Stimulated activated CD4-positive, alpha-beta T cell treated with anti-CD3 and anti-CD28 coated beads, TNF-alpha, amount 100 ng/mL, for 1 hour (primary cell): ENCODE measurements at places on chromosomes 7 and 10.

DNA sequence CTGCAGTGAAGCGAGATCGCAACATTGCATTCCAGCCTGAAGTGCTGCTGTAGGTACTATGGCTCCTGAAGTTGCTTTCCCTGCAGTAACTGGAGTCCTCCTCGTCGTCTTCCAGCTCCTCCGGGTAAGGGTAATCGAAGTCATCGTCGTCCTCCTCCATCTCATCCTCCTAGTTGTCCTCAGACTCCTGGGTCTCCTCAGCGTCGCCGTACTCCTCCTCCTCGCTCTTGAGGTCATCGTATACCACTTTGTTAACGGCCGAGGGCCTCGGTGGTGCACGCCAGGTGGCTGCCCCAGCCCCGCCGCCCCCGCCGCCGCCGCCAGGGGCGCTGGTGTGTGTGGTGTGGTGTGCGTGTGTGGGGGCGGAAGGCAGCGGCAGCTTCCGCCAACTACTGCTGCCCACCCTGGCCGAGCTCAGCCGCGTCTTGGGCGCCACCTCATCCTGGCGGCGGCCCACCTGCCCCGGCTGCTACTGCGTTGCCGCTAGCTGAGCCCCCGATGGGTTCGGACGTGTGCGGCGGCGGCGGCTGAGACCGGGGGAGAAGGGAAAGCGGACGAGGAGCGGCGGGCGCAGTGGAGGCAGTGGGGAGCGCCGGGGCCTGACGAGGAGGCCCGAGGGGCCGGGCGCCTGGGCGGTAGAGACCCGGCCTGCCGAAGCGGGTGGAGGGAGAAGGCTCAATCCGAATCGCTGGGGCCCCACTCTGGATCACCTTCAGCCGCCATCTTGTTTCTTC, 11.8 kb upstream of the ACBD5 start:
- peak; percentile 59 for DNase-seq

DNA sequence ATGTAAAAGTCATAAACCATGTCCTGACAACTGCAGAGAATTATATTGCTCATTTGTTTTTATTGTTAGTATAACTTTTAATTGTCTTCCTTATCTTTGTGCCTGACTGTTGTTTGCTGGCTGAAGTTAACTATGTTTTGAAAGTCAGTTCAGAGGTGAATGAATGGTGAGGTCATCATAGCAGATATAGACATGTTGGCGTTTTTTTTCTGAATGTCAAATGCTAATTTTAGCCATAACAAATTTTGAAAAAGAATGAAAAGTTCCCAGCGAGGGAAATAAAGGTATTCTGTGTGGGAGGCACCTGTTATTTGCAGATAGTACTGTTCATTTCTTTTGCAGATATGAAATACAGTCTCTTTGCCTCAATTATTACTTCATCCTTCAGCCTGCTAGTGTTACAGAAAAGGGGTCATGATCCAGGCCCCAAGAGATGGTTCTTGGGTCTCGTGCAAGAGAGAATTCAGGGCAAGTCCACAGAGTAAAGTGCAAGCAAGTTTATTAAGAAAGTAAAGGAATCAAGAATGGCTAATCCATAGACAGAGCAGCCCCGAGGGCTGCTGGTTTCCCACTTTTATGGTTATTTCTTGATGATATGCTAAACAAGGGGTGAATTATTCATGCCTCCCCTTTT, 96.5 kb downstream of the CAMK1D start:
- no peak for DNase-seq

- DNase-seq: peak; percentile 49
These were observed 1.4 kb downstream of the MYO1G start for GRCh38 chr7:44977304-44977958.

- no peak for DNase-seq
These were observed 89.0 kb upstream of the CACUL1 start for GRCh38 chr10:118843647-118844265.

- DNase-seq: no peak
These were observed 248.9 kb downstream of the COBL start for GRCh38 chr7:51067757-51068156.

DNA sequence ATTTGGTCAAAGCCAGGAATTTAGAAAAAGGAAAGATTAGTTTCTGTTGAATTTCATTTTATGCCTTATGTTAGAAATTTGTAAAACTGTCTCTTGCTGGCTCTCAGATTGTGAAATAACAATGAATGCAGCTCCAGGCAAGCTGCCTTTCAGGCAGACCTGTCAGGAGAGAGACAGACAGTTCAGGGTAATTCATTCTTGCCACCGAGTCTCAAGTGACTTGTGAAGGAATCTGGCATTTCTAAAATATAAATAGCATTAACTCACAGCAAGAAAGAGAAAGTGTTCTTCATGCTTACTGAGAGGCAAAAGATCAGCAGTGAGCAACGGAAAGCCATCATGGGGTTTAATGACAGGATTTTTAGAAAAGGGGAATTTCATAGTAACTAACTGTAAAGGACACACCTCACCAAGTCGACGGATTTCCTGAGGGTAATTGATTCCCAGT, 442.3 kb upstream of the AKR1E2 start:
- no peak for DNase-seq

- no peak for DNase-seq
These were observed 16.3 kb upstream of the CHST12 start for GRCh38 chr7:2386964-2387669.

DNA sequence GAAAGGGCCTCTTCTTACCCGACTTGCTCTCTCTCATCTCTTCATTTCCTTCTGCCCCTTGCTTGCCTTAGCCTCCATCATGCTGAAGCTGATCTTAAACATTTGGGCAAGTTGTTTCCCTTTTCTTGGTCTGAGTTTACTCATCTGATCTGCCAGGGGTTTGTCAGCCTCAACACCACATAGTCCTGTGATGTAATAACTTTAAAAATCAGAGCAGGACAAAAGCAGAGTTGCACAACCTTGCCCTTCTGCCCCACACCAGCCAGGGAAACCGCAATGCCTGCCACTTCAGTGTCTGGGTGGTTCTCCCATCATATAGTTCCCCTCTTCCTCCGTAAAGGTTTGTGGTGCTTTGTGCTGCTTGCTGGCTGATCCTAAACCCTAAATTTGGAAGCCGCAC, 9.9 kb upstream of the LIPM start:
- DNase-seq: no peak

DNA sequence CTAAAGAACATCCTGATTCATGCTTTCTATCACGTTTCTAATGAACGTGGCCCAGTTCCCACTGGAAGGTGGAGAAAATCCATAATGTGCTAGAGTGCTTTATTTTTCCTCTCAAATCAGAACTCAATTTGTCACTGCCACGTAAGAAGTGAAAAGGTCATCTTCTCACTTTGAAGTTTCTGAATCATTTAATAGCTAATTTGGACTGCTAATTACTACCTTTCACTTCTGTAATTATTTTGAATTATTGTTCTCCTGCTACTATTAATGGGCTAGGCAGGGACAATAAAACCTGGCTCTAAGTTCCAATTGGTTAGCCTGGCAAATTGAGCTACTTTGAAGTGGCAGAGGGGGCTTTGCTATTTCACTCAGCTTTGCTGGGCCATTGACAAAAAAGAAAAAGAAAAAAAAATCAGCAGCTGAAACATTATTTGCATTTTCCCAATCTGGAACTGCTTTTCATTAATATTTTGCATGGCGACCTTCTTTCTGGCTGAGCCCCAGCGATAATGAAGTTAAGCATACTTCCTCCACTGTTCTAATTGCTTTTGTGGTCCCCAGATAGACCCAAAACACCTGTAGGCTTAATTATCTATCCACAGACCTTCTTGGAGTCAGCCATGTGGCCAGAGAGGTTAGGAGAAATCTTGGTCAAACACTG, 264.2 kb downstream of the SEC23IP start:
- no peak for DNase-seq

GRCh38 chr10:71219918-71220688, 7.7 kb downstream of the UNC5B start:
- no peak for DNase-seq

DNA sequence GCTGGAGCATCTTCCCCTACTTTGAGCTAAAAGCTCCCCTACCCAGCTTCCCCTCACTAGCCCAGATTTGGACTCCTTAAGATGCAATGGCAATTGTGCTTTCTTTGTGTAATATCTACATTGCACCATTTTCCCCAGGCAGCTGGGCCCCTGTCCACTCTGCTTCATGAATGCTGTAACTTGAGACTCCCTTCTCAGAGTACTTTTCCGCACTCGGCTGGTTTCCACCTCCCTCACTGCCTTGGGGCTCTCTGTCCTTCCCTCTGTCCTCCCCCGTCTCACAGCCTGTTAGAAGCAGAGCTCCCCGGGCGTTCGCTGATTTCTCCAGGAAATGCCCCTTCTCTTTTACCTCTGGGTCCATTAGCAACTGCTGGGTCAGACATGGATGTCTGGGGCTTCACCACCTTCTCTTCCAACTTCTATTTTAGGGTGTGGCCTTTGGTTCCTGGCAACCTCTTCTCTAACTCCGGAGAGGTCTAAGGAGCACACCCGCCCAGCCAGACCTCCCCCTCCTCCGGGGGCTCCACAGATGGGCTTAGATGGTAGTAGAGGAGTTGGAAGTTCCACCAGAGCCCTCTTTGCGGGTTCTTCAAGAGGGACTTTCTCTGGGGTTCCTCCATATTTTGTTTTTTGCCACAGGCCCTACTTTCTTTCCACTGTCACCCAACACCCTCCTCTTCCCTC, 2.9 kb upstream of the TMEM72 start:
- no peak for DNase-seq

- no peak for DNase-seq
These were observed 25.8 kb downstream of the BTRC start for GRCh38 chr10:101379663-101380352.

DNA sequence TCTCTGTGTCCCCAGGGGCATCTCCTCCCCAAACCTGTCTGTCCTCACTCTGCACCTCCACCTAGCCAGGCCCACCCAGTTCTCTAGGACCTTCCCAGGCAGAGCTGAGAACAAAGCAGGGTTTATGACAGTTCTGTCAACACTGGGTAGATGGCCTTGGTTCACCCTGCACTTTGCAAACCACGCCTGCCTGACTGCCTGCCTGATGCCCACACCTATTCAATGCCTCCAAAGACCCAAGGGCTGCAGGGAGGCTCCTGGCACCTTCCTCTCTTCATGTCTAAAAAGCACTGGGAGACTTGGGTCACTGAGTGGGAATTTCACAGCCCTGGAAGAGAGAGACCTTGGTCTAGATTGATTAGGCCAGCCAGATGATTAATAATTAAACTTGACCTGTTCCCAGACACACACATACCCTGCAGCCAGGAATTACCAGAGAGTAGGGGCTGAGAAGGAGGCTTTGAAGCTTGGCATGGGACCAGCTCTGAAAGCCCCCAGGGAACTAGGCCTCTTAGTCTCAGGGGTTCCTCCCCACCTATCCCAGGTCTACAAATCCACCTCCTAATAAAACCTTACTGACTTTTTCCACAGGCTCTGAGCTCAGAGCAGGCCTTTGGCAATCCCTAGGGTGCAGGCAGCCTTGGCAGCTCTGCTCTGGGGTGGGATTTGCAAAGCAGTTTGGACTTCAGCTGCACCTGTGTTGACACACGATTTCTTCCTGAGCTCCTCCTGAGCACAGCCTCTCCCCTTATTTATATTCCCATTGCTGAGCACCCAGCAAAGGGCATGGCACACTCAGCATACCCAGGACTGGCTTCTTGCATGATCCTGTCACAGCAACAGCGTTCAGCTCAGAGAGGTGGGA, 25.7 kb upstream of the PDCD4 start:
- no peak for DNase-seq

GRCh38 chr10:93154531-93154930, 80.8 kb downstream of the CYP26A1 start:
- DNase-seq: no peak

- no peak for DNase-seq
These were observed 215.9 kb downstream of the RAB11FIP2 start for GRCh38 chr10:117830787-117831212.

DNA sequence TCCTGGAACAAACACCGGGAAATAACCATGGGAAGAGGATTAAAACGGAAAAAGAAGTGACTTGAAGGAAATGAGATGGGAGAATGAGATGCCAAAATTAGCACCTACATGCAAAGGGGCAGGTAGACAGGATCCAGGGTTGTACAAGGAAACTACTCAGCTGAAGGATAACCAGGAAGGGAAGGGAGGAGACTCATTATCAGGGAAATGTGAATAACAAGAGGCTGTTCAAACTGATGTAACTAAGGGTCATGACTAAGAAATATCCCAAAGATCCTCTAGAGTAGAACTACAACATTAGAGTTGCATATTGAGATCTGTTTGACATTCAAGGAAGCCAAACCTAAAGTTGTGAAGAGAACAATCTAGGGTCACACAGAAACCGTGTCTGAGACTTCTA, 166.2 kb upstream of the SP8 start:
- no peak for DNase-seq

DNA sequence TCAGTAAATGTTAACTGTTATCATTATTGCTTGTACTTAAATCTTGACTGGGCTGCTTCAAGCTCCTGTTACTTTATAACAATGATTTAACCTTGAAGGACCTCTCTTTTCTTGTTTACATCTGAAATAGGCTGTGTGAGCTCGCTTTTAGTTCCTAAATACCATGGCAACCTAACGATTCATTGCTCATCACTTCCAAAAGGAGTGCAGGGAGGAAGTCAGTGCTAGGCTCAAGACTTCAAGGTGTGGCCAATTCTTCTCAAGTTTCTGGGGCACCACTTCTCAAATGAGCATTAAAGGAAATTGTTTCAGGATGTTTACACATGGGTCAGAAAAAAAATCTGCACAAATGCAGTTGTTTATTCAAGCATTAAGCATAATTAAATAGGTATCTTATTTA, 284.2 kb downstream of the MTERF1 start:
- DNase-seq: no peak

DNA sequence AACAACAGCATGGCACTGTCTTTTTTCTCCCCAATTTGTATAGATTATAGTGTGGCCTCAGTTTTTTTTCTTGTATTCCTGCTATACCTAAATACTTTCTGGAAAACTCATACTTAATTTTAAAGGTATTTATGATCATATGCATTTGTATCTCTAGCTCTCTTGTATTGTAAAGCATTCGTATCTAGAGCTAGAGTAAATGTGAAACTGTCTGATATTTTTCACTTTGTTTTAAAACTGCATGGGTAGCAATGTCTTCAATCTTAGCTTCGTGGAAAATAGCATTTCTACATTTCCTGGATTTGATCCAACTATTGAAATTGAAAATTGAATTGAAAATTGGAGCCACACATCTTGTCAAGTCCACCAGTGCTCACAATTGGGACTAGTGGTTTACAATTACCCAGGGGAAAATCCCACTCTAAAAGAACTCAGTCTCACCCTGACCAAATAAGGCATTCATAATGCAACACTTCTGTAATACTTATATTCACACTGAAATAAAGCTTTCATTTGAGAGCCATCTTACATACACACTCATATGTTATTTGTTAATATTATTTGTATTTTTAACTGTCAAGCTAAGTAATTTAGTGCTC, 51.3 kb upstream of the KLF6 start:
- DNase-seq: no peak
